ENCODE measurements at places on chromosomes 16 and 17. TPM values are rescaled to one million over a fixed set of nuclear protein-coding genes. Genes with fewer than 3 reads are reported as not detected.

The MFAP4 gene
- total RNA-seq: 425 TPM

The TMC8 gene
- 9.3 TPM for total RNA-seq

The FOXJ1 gene
- total RNA-seq: not detected

The MT1A gene
- total RNA-seq: 6.5 TPM

The FAM83G gene
- total RNA-seq: 19.8 TPM

The CTRB2 gene
- total RNA-seq: 12.5 TPM

The SEPTIN12 gene
- not detected for total RNA-seq

GRCh38 chr17:31148205-31148604 lies 53.4 kb downstream of the NF1 start:
- DNase-seq: no peak
- no peaks in the 10 kb centered on the region for H3K4me1 ChIP-seq
- no peak overlapping the region for H3K4me3 ChIP-seq
- H3K27ac ChIP-seq: no peak overlapping the region

DNA sequence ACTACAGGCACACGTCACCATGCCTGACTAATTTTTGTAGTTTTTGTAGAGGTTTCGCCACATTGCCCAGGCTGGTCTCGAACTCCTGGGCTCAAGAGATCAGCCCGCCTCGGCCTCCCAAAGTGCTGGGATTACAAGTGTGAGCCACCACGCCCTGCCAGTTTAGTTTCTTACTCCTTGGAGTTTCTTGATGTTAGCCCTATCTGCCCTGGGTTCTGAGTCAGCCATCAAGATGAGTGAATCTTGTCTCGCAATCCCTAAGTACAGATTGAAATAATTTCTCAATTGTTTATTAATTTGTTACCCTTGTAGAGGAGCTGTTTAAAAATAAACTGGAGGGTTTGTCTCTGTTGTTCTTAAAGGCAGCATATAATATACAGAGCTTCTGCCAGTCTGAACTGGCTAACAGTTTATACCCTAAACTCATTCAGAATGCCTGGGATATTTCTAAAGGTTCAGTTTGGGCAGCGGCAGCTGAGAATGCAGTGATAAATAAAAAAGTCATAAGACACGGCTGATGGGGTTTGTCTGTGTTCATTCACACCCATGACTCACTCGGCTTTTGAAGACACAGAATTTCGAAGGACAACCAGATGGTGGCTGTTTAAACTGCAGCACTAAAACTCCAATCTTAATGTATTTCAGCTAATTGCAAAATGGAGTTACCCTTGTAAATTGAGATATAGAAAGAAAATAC lies 39.6 kb downstream of the GPRC5B start:
- no peak overlapping the region for H3K4me3 ChIP-seq
- no peak overlapping the region for H3K27ac ChIP-seq
- no peaks in the 10 kb centered on the region for H3K27me3 ChIP-seq
- no peak for DNase-seq

GRCh38 chr17:72518753-72519597 lies 398.2 kb downstream of the SOX9 start:
- H3K4me1 ChIP-seq: no peaks in the 10 kb centered on the region
- no peaks in the 10 kb centered on the region for H3K36me3 ChIP-seq
- no peak overlapping the region for H3K27ac ChIP-seq
- no peak overlapping the region for H3K4me3 ChIP-seq

DNA sequence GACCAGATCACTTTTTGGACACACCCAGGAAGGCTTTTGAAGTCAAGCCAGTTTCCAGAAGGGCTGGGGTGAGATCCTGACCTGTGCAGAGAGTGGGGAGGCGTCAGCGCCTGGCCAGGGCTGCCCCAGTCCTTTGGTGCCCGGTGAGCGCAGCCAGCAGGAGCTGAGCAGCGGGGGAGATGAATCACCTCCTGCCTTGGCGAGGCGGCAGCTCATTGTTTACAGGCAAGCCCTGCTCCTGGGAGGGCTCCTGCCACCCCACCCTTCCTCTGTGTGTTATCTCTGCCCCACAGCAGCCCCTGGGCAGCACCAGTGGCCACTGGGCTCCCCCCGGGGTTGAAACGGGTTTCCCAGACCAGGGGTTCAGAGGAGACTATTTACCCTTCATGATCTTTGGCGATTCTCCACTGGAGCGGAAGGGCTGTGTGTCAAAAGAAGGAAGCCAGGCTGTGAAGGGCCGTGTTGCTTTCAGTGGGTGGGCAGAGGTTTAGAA lies 14.1 kb upstream of the ITGB4 start:
- no peaks in the 10 kb centered on the region for H3K4me1 ChIP-seq
- H3K27me3 ChIP-seq: no peaks in the 10 kb centered on the region
- peaks cover 58% of the 10 kb centered on the region for H3K36me3 ChIP-seq
- H3K27ac ChIP-seq: no peak overlapping the region
- DNase-seq: no peak

DNA sequence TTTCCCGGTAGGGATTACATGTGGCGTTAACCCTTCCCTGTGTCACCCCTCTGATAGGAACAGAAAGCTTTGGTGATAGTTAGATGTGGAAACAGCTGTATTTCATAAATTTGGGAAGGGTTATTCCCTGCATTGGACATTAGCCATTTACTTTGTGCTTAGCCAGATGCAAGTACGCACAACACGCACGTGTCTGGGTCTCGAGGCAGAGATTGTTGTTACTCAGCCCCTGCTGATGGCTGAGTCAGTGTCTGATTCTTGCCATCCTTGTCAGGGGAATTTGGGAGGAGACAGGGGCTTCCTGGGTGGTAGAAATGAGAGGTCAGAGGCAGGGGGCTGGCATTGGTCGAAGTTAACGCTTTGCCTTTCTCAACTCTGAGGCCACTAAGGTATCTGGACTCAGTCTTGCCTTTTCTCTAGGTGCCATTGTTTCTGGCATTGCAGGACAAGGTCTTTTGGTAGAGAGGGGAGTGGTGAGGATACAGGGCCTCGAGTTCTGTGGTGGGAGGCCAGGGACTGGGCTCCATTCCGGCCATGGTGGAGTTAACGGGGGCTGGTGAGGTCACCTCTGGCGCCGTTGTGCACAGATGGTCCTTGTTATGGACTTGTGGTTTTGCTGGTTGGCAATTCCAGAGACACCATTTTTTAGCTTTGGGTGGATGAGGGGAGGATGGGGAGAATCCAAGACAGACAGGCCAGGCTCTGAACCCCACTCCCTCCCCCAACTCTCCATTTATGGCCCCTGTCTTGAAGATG lies 8.2 kb downstream of the MMP2 start:
- H3K36me3 ChIP-seq: peaks cover 34% of the 10 kb centered on the region
- no peak for DNase-seq
- H3K27ac ChIP-seq: peak overlapping the region; percentile 14
- H3K4me3 ChIP-seq: no peak overlapping the region

GRCh38 chr17:4232168-4232813 lies 31.5 kb downstream of the ANKFY1 start:
- DNase-seq: no peak
- H3K27ac ChIP-seq: peak overlapping the region; percentile 37
- peaks cover 76% of the 10 kb centered on the region for H3K4me1 ChIP-seq
- no peaks in the 10 kb centered on the region for H3K36me3 ChIP-seq
- no peaks in the 10 kb centered on the region for H3K27me3 ChIP-seq

DNA sequence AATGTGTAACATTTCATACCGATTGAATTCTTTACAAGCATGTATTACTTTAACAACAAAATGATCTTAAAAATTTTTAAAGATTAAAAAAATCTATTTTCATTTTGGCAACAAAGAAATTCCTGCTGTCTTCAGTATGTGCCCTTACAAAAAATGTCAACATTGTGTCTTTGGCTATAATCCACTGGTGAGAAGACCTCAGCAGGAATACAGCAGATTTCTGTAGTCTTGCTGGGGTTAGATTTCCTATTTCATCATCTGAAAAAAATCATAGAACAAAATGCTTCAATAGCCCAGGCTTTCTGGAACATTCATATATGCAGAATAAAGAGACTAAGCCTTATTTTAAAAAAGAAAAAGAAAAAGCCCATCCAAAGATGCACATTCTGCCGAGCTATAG lies 129.1 kb upstream of the CA10 start:
- no peaks in the 10 kb centered on the region for H3K4me1 ChIP-seq
- H3K27ac ChIP-seq: no peak overlapping the region
- no peak for DNase-seq

DNA sequence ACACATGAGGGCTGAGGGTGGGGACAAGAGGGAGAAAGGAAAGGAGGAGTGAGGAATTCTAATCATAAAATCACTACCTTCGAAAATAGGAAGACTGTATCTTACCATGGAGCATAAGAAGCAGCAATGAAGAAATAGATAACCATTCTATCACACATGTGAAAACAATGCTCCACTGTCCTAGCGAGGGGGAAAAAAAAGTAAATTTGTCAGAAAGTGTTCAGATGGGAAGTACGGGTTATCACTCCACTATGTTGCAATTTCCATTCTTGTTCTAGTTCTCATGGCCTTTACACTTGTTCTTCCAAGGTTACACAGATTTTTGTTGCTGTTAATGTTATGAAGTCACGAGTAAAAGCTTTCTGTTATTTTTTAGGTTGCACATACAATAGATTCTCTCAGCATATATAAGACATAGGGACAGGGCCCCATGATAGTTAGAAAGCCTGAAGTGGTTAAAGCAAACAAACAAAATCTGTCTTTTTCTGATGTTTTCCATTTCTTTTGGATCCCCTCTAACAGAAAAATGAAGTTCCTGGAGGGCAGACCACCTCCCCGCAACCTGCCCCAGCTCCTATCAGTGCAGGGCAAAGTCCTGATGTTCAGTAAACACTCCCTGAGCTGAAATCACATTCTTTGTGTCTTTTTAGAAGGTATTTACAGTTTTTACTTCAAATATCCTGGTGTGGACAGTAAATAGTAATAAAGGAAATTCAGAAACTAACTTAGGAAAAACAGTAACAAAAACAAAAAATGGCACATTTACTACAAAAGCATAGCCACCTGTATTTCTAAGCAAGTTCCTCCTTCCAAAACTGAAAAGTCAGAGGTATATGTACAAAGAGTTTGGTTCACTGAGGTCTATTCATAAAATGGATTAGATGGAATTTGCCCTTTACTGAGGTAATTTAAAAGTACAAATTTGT lies 13.7 kb downstream of the MMD start:
- no peak overlapping the region for H3K4me3 ChIP-seq
- no peaks in the 10 kb centered on the region for H3K4me1 ChIP-seq
- H3K27me3 ChIP-seq: no peaks in the 10 kb centered on the region
- no peak for DNase-seq
- peaks cover 13% of the 10 kb centered on the region for H3K36me3 ChIP-seq
- H3K27ac ChIP-seq: no peak overlapping the region

- no peak overlapping the region for H3K4me3 ChIP-seq
- no peaks in the 10 kb centered on the region for H3K36me3 ChIP-seq
- H3K27ac ChIP-seq: no peak overlapping the region
- no peak for DNase-seq
Observed at GRCh38 chr16:23362460-23363317, 60.6 kb downstream of the SCNN1B start.

- DNase-seq: no peak
- no peak overlapping the region for H3K27ac ChIP-seq
- peaks cover 36% of the 10 kb centered on the region for H3K36me3 ChIP-seq
- H3K4me1 ChIP-seq: peaks cover 10% of the 10 kb centered on the region
- H3K4me3 ChIP-seq: no peak overlapping the region
Observed at GRCh38 chr16:19505600-19506303, 16.1 kb downstream of the GDE1 start.

GRCh38 chr17:17495536-17496188 lies 533 bp downstream of the RASD1 start:
- no peak for DNase-seq
- H3K27ac ChIP-seq: no peak overlapping the region
- no peaks in the 10 kb centered on the region for H3K27me3 ChIP-seq
- H3K4me3 ChIP-seq: peak overlapping the region; percentile 96
- peaks cover 5% of the 10 kb centered on the region for H3K36me3 ChIP-seq

All from thoracic aorta (tissue), 2 donors.